ENCODE measurements at places on chromosomes 1 and 21.

GRCh38 chr21:46061950-46062349, 36.0 kb upstream of the COL6A2 start:
- no peak for DNase-seq

GRCh38 chr1:232743999-232744398, 61.2 kb upstream of the MAP10 start:
- DNase-seq: no peak

- no peak for DNase-seq
Measured at GRCh38 chr21:45580181-45580575, 37.9 kb upstream of the SLC19A1 start.

DNA sequence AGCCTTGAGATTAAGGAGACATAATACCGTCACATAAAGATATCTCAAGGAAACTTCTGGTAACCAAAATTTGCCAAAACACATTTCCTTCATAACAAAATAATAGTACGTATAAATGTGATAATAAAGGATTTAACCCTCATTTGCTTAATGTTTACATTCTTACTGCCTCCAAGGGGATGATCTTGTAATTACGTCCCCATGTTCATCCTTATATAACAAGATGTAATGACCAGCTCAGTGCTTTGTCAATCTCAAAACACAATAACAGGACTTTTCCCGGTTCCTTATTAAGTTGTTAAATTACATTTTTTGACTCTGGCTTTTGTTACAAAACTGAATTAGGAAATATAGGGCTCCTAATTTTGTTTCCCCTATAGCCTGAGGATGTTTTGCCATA, 41.3 kb upstream of the UHMK1 start:
- DNase-seq: no peak

- DNase-seq: no peak
Measured at GRCh38 chr21:14752345-14752909, 206.3 kb upstream of the SAMSN1 start.

DNA sequence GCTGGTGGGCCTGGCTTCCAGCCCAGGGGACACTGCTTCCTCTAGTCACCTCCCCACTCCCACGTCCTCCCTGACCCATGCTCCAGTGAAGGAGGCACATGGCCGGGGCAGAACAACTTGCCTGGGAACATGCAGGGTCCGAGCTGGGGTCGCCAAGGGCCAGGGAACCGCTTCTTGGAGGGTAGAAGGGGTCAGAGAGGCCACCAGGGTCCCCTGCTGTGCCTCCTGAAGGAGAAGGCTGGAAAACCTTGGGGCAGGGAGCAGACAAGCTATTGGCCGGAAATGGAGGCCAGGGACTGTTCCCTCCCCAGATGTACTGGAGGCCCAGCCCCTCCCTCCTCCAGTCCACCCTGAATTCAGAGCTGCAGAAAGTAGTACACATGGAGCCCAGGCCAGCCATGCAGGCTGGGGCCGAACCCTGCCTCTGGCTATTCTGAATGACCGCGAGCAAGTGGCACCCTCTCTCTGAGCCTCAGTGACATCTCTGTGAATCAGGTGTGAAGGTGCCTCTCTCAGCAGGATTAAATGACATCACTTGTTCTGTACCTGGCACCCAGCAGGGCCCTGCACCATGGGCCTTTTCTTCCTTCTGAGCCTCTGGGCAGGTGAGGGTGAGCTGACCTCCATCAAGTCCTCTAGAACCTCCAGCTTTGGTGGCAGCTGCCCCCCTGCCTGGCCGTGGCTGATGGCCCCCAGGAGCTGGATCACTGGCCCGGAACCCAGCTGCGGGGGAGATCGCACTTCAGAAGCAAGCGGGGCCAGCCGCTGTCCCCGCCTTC, 15.7 kb downstream of the SPOCD1 start:
- DNase-seq: no peak
